Stimulated activated naive CD8-positive, alpha-beta T cell treated with anti-CD3 and anti-CD28 coated beads, Interleukin-15, Interleukin-2, amounts not matched to agents 100 U/mL and 50 U/mL, for 24 hours (primary cell): ENCODE measurements at places on chromosomes 1 and 21.

- DNase-seq, result no peak
These were observed 15.6 kb upstream of the DDAH1 start for GRCh38 chr1:85480566-85480965.

GRCh38 chr1:212207822-212208520 lies 77.2 kb upstream of the PPP2R5A start:
- no peak for DNase-seq

- DNase-seq, result no peak
These were observed 261.5 kb downstream of the GPATCH2 start for GRCh38 chr1:217369271-217369981.

DNA sequence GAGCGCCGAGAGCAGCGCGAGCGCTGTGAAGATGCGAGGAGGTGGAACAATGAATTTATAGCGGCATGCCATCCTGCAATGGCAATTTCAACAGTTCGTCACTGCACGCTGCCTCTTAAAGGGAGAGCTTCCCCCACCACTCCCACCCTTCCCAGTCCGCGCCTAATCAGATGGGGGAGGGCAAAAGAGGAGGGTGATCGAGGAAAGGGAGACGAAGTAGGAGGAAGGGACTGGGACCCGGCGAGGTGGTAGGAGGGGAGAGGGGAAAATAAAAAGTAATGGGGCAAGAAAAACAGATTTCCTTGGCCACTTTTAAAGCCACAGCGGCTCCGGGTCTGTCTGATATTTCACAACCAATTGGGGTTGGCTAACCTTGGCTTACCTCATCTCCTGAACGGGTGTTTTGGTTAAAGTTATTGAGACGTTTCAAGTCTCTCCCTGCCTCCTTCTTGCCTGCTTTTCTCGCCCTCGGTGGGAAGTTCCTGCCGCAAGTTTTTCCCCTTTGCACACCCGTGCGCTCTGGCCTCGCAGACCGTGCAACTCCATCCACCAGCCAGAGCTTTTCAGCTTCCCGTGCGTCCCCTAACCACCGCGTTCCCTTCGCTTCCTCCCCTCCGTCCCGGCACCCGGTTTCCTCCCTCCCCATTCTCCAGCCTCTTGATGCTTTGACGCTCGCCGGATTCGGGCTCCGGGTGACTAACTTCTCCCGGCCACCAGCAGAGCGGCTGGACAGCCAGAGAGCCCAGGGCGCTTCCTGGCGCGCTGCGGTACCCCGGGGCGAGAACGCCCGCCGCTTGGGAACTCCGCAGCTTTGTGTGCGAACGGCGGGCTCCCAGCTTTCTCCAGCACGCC lies at the start of gene ADAMTS5:
Gene ADAMTS5 (minus strand): TSS at position 27 of the 852 bp plus-strand sequence. CDS start 697 bp downstream, outside the sequence.
- no peak for DNase-seq

DNA sequence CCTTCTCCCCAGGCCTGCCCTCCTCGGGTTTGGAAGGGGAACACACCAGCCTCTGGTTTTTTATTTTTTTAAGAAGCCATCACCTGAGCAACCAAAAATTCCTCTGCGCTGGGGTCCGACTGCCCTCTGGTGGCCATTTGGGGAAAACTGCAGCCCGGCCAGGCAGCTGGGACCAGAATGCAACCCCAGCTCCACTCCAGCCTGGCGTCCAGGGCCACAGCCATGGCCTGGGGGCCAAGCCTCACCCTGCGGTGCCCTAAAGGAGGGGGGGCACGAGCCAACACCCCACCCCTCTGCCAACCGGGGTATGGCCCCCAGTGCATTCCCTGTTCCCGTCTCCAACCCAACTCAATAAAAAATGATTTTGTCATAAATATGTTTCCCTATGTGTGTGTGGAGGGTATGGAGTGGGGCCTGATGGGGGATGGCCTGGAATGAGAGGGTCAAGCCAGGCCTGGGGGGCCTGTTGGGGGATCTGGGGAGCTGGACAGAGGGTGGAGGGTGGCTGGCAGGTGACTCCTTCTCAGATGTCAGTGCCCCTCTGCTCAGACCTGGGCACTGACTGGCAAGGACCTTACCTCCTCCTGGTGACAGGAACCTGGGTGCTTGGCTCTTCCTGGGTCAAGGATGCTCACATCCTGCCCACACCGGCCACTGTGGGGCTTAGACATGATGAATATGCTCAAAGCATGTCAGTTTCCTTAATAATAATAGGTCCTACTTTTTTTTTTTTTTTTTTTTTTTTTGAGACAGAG lies 3.2 kb downstream of the GPR3 start:
- DNase-seq, result peak; percentile 81

GRCh38 chr1:32957017-32957416 lies 7.6 kb downstream of the RNF19B start:
- no peak for DNase-seq

GRCh38 chr1:58618303-58618702 lies 41.3 kb upstream of the TACSTD2 start:
- DNase-seq, result no peak
